ENCODE measurements at places on chromosomes 1 and 21.

- no peak for DNase-seq
Observed at GRCh38 chr1:14698314-14698713, 99.8 kb downstream of the KAZN start.

DNA sequence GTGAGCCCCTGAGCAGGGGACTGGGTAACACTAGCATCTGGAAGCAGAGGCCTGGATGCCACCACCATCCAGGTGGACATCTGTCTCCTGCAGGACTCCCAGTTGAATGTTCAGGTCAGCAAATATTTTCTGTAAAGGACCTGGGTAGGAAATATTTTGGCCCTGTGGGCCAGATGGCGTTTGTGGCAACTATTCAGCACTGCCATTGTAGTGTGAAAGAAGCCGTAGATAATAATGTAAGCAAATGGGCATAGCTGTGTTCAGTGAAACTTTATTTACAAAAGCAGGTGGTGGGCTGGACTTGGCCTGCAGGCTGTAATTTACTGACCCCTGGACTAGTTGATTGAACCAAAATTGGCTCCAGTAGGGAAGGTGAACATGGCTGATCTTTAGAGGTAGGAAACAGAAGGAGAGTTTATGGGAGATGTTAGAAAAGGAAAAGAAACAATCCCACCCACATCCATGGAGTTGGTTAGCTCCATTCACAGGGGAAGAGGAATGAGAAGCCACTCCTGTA is 20.0 kb upstream of the CD101 start:
- DNase-seq, result no peak

DNA sequence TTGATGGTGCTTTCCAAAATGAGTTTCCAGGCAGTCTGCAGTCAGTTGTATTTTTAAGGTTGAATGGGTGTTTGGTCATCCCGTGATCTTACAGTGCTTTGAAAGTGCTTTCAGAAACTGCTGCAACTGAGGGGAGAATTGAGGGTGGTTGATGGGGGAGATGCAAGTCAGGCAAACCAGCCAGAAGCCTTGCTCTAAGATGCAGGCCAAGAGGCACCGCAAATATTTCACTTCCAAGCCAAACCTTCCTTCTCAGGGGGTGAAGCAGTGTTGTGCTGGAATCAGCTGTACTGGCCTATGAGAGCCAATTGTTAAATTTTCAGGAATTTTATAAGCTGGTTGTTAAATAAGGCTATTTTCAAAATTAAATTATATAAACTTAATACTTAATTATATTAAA is 151.6 kb downstream of the KCNJ6 start:
- no peak for DNase-seq

- peak; percentile 31 for DNase-seq
Observed at GRCh38 chr1:31238612-31238985, 1.1 kb downstream of the NKAIN1 start.

DNA sequence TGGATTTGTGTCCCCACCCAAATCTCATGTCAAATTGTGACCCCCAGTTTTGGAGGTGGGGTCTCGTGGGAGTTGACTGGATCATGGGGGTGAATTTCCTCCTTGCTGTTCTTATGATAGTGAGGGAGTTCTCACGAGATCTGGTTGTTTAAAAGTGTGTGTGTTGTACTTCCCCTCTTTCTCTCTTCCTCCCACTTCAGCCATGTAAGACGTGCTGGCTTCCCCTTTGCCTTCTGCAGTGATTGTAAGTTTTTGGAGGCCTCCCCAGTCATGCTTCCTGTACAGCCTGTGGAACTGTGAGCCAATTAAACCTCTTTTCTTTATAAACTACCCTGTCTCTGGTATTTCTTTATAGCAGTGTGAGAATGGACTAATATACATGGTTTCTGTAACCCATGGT is 64.6 kb downstream of the RHOU start:
- DNase-seq, result no peak

- peak; percentile 51 for DNase-seq
Observed at GRCh38 chr1:4654764-4655673, 610 bp downstream of the AJAP1 start.

DNA sequence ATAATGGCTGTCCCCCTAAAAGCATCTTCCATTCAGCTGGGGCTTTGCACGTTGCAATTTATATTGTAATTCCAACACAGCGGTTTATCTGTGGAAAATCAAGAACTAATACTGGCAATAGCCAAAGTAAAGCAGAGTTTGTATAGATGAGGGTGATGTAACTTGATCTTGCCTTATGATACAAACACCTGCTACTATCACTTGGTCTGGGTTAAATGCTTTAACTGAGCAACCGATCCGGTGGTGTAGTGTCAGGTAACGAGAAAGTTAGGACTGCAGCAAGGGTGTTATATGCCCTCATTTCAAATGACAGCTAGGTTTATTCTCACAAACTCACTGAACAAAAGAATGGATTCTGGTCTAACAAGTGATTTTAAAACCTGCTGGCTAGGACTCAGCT is 47.3 kb upstream of the PLPPR4 start:
- no peak for DNase-seq

DNA sequence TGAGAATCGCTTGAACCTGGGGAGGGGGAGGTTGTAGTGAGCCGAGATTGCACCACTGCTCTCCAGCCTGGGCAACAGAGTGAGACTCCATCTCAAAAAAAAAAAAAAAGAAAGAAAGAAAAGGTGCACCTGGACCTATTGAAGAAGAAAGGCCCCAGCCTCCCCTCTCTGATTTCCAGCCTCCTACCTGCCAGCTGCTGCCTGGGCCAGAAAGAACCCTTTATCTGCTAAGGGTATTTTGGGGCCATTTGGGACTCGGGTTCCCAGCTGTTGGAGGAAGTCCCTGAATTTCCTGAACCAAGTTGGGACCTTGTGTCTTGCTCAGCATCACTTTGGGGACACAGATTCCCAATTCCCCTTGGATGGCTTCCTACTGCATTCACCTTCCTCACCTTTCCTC is 3.9 kb upstream of the TNFRSF8 start:
- DNase-seq, result no peak

GRCh38 chr1:201614262-201615015 is 75.5 kb downstream of the NAV1 start:
- no peak for DNase-seq

GRCh38 chr1:203273869-203274602 is 31.3 kb upstream of the BTG2 start:
- DNase-seq, result no peak

GRCh38 chr21:43703035-43703880 is 15.7 kb upstream of the PDXK start:
- DNase-seq, result no peak

GRCh38 chr1:194268839-194269238 is 1082.4 kb upstream of the B3GALT2 start:
- no peak for DNase-seq

DNA sequence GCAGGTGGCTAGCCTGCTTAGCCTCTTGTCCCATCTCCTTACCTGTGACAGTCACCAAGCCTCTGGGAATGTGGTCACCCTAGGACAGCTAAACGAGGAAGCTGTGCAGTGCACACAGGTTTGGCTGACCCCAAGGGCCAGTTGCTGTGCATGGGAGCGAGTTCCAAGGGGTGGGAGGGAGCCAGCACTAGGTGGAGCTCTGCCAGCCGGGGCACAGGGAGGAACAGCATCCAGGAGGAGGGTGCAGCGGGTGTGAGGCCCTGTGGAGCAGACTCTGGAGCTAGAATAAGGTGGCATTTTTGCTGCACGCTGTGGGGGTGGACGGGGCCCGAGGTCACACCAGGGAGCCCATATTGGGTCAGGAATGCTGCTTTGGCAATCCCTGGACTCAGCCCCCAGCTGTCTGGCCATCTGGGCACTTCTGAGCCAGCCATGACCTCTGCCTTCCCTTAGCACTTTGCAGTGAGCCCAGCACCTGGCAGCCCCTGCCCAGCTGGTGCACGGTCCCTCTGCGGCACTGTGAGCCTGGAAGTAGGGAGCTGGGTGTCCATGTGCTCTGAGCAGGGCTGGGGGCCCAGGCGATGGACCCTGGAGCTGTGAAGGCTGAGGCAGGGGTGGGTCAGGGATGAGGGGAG is 8.7 kb downstream of the PDXK start:
- no peak for DNase-seq

DNA sequence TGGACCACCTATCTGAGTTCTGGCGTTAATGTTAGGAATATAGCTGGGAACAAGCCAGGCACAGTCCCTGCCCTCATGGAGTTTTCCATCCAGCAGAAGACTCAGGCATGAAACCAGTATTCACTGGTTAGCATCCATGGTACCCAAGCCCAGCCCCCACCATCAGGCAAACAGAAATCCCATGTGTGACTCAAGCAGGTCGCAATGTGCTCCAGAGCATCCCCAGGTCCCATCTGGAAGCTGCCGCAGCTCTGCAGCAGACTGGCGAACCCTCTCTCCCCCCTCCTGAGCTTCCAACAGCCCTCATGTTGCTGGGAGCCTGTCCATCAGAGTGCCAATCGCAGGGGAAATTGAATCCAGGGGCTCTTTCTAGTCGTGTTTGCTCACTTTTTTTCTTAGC is 174.2 kb downstream of the RRAGC start:
- DNase-seq, result no peak

GRCh38 chr21:33557447-33557846 is 14.6 kb downstream of the SON start:
- DNase-seq, result no peak

GRCh38 chr1:152565115-152565514 is 1.5 kb downstream of the LCE3E start:
- peak; percentile 37 for DNase-seq

GRCh38 chr1:25978403-25978802 is 19.5 kb downstream of the PAFAH2 start:
- DNase-seq, result no peak

DNA sequence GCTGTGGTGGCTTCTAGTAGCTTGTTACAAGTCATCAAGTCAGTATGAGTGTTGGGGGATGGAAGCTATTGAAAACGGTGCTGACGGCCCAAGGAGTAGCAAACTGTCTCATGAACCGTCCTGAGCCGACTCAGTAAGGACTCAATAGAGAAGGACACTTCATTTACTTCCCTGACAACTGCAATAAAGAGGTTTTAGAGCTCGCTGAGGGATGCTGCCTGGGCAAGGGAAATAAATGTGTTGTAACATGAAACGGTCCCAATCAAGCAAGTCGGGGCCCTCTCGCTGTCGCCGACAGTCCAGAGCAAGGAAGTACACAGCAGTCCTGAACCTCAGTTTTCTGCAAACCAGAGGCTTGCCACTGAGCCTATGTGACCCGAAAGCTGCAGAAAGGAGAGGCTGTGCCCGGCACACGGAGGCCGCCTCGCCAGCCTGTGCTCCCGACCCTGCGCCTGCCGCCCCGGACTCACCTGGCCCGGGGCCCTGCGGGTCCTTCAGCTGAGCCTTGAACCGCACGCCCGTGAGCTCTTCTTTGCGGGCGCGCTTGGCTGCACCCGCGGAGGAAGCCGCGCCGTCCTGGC is 423 bp downstream of the URB1 start:
- no peak for DNase-seq

DNA sequence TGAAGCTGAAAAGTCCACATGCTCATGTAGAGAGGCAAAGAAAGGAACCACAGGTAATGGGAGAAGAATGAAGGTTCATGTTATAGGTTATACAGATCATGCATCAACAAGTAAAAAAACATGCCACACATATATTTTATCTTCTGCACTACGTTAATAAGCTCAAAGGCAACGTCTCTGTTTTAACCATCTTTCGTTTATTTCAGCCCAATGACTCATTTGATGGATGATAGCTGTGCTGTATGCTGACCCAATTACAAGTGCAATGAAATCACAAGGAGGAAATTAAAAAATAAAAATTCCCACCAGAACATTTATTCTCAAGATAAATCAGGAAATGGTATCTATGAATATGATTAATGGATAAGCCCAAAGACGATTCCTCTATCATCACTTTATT is 24.6 kb downstream of the XCL1 start:
- DNase-seq, result no peak

DNA sequence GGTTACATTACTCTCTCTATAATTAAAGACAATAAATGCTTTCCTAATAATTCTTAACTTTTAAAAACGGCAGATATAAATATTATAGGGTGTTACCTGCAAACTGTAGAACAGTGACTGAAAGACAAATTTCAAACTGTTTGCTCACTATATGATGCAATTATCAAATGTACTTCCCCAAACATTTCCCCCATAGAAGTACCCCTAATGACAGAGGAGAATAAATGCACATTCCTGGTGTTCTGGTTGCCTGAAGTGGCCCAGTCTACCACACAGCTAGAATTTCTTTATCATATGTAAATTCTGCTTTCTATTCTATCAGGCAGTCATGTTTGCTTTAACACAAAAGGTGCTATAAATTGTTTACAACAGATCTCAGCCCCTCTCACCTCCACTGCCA is 70.4 kb downstream of the VAV3 start:
- no peak for DNase-seq

DNA sequence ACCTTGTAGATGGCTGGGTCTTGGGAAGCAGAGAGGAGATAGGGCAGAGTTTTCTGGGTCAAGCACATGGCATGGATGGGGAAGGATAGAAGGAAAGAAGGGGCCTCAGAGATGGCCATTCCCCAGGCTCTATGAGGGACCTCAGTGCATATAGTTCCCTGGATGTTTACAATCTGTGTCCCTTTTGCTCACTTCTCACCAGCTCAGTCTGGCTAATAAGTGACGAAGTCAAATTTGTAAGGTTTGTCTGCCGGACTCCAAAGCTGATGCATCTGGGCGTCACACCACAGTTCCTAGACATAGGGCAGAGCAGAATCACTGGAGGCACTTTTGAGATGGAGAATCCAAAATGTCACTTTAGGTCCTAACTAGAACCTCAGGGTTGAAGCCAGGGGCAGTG is 416.4 kb upstream of the PROX1 start:
- no peak for DNase-seq

DNA sequence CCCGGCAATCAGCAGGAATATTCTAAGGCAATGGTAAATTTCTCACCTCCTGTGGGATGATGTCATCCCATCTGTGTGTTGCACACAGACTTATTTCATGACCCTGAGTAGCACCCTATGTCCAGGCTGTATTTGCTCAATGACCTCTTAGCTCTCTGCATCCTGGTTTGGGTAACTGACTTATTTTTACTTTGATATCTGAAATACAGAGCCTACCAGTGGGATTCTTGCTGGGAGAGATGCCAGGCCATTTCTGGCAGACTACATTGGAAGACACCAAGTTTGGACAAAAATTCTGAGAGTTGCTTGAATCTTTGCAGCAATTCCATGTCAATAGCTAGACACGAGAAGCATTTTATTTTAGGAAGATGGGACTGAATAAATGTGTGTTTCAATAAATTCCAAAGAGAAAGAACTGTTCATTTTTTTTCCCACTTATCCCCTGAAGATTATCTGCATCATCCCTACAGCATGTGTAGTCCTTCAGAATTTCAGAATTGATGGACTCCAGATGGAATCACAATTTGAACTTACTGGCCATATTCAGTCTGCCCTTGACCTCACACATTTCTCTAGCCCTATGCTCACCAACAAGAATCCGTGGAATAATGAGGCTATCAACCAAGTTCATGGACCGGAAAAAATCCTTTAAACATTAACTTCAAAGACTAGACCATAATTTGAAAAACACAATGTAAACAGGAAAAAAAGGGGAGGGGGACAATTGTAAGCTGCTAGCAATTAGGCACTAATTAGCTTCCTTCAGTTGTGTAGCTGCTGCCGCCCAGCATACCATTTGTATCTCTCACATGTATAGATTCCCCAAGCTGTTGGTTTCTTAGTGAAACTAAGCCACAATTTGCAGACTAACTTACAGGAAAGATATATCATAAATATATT is 226.5 kb downstream of the HMCN1 start:
- DNase-seq, result no peak

GRCh38 chr1:26109229-26110164 is 2.1 kb upstream of the PDIK1L start:
- no peak for DNase-seq

GRCh38 chr1:35454176-35454575 is 103.0 kb downstream of the KIAA0319L start:
- DNase-seq, result no peak

- DNase-seq, result no peak
Observed at GRCh38 chr21:42421018-42421793, 17.5 kb downstream of the UBASH3A start.

Measured in GM13977 (cell line).